ENCODE measurements at places on chromosomes 7 and 10. TPM values are rescaled to one million over a fixed set of nuclear protein-coding genes. Genes with fewer than 3 reads are reported as not detected.

DNA sequence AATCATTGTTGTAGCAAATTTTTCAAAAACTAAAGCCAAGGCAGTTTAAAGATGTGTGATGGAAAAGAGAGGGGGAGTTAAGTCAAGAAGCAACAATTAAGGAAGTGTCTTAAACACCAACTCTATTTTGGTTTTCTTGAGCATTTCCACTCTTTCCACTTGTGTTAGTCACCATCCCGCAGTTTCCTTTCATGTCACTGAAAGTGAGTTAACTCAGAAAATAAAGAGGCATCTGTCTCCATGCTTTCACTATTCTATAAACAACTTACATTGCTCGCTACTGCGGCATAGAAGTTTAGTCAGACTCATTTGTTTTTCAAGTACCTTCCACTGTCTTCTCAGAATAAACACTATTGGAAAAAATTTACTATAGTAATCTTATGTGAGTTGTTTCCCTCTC is 284.9 kb upstream of the SEMA3D start:
- peak; percentile 69 for DNase-seq

GRCh38 chr7:18861514-18862118 is 255.8 kb downstream of the TWIST1 start:
- DNase-seq = no peak

DNA sequence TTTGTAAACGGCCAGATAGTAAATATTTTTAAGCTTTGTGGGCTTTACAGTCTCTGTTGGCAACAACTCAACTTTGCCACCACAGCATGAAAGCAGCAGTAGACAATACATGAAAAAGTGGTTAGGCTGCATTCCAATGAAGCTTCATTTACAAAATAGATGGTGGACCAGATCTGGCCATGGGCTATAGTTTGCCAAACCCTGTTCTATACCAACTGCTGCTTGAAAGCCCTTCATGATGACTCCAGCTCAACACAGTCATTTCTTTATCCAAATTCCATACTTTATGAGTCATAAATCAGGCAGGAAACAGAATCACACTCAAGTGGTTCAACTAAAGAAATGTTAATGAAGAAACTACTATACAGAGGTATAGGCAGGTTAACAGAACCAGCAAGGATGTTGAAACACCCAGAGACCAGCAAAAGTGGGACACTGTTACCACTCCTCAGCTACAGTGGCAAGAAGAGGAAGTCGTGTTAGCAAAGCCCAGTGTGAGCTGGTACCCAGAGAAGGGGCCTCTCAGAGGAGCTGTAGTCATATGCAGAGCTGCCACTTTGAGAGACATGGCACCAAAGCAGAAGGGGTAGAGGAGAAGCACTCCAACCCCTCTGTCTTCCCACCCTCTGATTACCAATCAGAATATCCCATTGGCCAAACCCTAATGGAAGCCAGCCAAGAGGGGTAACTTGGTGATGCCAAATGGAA is 72.5 kb downstream of the PRLHR start:
- no peak for DNase-seq

DNA sequence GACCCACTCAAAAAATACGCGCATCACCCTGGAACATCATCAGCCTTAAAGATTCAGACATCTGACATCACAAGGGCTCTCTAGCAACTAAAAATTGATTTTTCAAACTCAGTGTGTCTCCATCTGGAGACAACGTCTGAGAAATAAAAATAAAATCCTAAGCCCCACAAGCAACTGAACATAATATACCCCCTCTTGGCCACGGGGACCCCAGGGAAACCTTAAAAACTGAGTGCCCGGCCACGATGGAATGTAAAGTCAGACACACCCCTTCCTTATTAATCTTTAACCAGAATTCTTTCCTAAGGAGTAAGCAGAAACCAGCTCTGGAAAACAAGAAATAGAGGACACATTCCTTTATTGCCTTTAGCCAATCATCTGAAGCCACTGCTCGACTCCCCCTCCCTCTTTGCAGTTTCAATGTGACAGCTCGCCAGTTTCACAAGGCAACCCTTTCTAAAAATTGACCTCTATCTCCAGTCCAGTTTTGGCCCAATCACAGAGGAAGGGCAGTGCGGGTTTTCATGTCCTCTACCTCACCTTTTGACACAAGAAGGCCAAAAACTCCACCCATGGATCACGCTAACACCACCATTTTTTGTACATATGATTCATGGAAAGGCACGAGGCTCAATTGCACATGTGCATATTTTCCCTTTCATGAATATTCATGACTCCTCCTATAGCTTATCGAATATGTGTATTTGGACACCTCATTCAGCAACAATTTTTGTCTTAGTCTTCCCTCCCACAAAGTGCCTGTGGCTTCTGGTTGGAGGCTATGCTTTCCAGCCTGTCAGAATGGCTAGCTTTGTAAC is 24.2 kb downstream of the IFIT3 start:
- no peak for DNase-seq

DNA sequence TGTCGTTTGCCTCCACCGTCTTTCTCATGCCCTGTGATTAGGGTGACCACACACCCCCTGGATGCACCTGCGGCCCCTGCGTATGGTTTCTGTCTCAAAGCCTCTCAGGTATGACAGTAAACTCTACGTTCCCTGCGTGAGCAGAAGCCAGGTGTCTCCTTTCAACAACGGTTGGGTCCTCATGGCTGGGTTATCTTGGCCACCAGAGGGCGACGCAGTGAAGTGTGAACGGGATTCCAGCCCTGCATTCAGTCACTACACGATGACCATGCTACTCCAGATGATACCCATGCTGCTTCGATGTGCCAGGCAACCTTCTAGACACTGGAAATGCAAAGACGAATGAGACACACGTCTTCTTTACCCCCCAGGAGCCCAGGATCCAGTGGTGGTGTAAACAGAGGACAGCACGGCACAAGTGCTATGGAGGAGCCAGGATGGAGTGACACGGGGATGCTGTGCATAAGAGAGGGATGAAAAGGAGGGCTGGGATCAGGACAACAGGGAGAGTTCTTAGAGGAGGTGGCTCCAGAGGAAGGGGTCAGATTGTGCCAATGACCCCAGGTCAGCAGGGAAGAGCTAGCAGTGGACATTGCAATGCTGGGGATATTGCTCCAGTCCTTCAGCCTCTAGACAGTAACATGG is 228.1 kb upstream of the PFKP start:
- DNase-seq = peak; percentile 61

DNA sequence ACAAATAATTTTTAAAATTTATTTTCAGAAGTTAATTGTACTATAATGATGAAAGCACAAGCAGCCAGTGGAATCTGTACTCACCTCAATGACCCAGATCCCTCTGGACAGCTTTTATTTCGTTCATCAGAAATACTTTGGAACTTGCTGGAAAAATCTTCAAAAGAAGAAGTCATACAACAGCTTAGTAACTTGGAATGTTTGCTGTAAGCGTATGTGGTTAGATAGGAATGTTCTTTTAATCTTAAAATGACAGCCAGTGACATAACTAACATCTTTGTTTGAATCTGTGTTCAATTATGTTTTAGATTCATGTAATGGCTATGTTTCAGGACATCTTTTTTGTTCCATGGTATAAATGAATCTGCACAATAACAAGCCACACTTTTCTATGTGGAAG is 26.8 kb downstream of the CFAP69 start:
- no peak for DNase-seq

DNA sequence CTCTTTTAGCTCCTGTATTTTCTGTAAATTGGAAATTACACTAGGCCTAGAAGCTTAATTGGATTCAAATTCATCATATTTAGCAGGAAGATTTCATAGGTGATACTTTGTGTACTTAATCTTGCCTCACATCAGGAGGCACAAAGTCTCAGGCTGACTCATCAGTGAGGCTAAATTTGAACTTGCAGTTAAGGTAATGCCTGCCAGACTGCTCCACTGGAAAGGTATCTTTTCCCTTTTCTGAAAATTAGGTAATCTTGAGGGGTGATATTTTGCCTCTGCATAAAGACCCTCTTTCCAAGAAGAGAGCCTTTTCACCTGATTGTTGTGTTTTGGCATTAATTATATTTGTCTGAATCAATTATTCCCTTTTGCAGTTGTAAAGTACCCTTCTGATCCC is 14.6 kb downstream of the PPIA start:
- DNase-seq = no peak

- DNase-seq = no peak
These were observed 54.9 kb downstream of the ZNF800 start for GRCh38 chr7:127337581-127337980.

- peak; percentile 53 for DNase-seq
These were observed 48.3 kb upstream of the PAX2 start for GRCh38 chr10:100697070-100697469.

DNA sequence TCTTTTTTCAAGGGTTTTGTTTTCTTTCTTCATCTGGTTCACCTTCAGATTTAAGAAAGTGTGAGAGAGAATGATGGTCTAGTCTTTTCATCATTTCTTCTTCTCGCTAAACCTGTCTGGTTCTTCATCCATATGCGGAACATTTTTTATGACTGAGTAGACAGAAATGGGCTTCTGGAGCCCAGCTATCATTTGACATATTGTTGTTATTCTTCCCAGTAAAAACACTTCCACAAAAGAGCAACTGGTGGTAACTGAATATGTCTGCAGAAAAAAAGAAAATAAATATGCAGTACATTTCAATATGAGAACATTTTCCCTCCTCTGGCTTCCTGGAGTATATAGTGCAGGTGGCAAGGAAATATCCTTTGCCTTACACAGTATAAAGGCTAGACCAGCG is 209.5 kb downstream of the JCAD start:
- DNase-seq = peak; percentile 48

- peak; percentile 37 for DNase-seq
These were observed 108.7 kb downstream of the TCF7L2 start for GRCh38 chr10:113058523-113059370.

DNA sequence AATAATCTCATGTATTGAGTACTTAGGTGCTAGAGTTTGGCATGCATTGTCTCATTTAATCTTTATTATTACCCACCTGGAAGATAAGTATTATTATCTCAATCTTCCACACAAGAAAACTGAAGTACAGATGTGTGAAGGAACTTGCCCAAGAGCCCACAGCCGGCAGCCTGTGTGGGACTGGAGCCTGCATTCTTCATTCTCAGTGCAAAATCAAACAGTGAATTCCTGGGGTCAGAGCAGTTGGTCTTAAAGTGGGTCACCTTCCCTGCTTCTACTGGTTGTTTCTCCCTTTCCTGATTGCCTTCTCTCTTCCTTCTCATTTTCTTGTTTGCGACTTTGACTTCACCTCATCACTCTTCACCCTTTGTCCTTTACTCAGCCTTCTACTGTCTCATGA is 144.7 kb upstream of the LYZL1 start:
- no peak for DNase-seq

Gene RHOBTB1
- total RNA-seq = 32.1 TPM

Gene AOC1
- total RNA-seq = not detected

Gene CLDN4
- total RNA-seq = not detected

Gene FAM221A
- 8.1 TPM for total RNA-seq

Gene CREB5
- 3.2 TPM for total RNA-seq

Gene TBL2
- total RNA-seq = 37.0 TPM

Gene AOAH
- total RNA-seq = not detected

Gene ADCYAP1R1
- total RNA-seq = under 0.01 TPM

Gene COMTD1
- total RNA-seq = 13.9 TPM

Gene DDC
- not detected for total RNA-seq

Data from lung microvascular endothelial cell (primary cell).